Erythroblast (primary cell): ENCODE measurements at places on chromosomes 6 and 20.

DNA sequence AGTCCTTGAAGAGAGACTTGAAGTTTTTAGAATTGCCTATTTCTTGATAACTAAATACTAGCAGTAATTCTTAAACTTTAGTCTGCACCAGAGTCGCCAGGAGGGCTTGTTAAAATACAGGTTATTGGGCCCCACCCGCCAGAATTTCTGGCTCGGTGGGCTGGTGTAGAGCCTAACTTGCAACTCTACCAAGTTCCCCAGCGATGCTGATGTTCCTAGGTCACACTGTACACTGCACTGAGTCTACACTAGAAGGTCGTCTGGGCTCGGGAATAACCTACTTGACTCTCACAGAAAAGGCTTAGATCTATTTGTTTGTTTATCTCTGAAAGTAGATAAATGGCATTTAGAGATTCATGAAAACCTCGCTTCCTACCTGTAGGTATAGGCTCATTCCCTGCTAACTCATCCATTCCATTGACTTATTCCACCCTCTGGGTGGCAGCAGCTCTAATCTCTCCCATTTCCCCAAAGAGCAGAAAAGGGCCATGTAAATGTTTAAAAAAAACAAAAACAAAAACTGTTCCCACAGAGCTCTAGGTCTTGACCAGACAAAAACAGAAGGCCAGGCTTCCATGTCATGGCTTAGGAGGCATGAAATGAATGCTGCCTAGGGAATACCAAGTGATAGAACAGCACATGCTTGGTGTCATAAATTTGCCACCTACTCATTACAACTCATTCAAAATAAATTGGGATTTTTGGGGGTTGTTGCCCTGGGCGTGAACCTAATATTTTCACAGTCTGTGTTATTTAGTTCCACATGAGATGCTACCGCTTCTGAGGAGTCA lies 292.1 kb downstream of the ADGB start:
- DNase-seq: no peak

GRCh38 chr6:46347669-46348068 lies 143.6 kb downstream of the RCAN2 start:
- no peak for DNase-seq

DNA sequence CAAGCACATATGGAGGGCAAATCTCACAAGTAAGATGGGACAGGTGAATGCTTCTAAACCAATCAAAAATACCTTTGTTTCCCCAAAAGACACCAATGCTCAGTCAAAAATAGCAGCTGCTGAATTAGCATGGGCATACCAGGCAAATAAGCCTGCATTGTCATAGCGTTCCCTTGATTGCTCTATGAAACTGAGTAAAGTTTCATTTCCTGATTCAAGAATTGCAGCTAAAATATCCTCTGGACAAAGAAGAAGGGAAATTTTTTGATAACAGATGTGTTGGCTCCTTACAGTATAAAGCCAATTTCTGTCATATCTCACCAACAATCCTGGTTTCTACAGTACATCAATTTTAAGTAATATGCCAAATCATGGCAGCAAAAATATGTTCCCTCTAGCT lies 3.3 kb upstream of the TMEM14A start:
- DNase-seq: no peak

DNA sequence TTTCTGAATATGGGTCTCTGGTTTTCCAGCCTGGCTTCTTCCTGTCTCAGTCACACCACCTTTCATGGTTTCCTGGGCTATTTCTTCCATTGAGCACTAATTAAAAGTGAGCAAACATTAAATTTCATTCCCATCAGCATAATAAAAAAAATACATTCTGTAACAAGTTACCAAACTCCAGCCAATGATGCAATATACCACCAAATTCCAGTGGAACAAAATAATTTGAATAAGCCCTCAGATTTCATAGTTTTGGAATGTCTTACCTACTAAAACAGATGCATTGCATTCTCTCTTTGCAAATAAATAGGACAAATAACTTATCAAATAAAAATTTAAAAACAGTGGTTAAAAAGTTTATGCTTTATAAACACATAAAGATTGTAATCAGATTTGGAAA lies 97.8 kb upstream of the PRDM1 start:
- DNase-seq: no peak

DNA sequence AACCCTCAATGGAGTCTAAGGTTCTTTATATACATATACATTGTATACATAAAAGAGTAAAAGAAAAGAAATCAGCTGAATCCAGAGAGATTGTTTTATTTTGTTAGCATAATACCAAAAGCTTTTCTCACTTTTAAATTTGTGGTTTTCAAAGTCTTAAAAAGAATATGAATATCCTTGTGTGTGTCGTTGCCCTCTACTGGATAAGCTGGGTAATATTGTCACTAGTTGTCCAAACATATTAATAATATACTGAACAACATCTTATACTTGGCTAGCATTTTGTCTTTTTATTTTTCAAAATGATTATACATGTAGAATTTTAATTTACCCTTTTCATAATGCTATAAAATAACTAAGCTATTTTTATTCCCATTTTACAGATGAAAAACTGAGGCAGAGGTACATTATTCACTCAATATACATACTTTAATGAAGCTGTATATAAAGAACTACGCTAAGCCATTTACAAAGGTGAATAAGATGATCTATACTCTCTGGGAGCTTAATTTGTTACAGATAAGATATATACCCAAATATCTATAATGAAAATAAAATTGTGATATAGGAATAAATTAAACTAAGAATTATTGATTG lies 531.7 kb downstream of the TFAP2B start:
- DNase-seq: peak; percentile 24

- DNase-seq: no peak
Measured at GRCh38 chr6:47174502-47175023, 132.4 kb upstream of the ADGRF1 start.

DNA sequence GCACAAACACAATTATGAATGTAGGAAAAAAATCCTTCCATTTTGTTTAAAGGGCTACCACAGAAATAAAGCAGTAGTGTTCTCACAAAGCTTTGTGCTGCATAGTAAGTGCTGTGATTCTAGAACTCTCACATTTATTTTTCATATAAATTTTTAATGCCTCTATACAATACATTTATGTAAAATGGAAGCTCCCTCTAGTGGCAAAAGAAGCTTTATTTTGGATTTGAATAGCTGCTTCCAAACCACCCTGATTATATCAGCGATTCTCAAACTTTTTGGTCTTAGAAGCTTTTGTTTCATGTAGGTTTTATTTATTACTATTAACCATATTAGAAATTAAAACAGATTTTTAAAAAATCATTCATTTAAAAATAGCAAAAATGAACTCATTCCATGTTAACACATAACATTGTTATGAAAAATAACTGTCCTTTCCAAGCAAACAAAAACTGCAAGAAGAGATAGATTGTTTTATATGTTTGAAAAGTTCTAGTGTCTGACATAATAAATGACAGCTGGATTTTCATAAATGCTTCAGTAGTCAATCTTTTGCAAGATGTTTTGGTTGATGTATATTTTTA lies 38.4 kb downstream of the HS3ST5 start:
- DNase-seq: peak; percentile 44

GRCh38 chr6:142297996-142298753 lies 3.6 kb upstream of the ADGRG6 start:
- no peak for DNase-seq

DNA sequence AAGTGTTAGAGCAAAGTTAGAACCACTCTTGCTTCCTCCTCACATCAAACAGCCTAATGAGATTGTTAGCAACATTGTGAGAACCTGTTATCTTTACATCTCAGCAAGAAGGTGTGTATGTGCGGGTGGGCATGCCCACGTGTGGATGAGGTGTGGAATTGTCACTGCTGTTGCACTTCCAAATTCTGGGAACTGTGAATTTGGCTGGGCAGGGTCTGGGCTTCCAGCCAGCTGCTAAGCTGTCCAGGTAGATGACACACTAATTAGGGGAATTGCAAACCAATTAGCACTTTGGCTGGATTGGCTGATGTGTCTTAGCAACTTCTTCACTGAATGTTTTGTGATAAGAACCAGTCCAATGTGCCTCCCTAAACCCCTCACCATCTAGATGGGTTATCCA lies 848.2 kb downstream of the DHX35 start:
- no peak for DNase-seq

DNA sequence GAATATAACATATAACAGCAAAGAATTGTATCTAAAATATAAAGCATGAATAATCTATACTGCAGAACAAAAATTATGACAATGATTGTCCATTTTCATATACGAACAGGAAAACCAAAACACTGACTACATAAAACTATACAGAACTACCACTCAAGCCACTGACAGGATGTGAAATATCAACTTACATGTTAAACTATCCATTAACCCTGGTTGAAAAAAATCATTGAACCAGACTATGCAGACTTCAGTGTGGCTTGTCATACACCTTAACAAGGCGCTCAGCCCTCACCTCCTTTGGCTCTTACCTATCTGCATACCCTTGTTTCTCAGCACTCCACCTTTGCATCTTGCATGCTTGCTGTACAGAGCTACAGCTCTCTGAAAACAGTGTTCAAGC lies 34.9 kb downstream of the ASCC3 start:
- DNase-seq: no peak

DNA sequence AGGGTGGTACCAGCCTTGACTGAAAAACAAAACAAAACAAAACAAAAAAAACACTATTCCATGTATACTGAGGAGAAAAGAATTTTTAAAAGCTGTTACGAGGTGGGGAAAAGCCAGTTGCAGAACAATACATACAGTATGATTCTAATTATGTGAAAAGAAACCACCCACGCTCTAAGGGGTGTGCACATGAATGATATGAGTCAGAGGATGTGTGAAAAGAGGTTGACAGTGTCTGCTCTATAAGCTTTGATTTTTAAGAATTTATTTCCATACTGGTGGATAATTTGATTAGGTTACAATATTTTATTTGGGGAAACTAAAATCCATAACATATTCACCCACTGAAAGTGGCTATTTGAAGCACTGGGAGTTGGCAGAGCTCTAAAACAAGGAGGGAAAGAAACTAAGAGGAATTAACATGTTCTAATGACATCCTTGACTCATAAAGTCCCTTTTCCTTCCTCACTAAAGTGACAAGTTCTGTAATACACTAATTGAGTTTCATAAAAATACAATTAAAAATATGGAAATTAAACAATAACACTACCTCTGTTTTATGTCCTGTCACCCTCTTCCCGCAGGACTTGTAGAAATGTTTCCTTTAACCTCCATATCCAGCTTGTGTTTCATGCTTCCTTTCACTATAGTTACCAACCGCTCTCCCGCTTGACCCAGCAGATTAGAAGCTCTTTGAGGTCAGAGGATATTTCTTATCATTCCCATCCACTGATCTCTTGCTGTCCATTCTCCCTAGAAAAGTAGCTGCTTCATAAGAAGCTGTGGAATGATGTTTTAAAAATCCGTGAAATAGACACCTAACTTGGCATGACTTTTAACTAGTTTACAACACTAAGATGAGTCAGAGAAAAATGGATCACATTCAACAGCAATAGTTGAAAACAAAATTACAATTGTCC lies 118.6 kb upstream of the CCDC28A start:
- DNase-seq: no peak

DNA sequence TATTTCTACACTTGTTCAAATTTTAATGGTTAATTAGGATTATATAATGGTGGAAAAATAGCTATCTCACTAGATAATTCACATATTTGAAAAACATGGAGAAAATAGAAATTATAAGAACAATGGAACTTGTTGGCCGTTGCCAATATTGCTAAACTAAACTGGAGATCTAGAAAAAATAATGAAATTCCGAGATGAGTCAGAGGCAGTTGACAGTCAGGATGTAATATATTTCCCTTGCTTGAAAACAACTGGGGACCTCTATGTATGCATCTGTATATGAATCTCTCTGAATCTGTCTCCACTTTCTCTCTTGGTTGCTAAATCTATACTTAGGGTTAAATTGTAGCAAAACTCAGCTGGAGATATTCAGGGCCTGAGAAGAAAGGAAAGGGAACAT lies 1108.2 kb upstream of the GJE1 start:
- no peak for DNase-seq

DNA sequence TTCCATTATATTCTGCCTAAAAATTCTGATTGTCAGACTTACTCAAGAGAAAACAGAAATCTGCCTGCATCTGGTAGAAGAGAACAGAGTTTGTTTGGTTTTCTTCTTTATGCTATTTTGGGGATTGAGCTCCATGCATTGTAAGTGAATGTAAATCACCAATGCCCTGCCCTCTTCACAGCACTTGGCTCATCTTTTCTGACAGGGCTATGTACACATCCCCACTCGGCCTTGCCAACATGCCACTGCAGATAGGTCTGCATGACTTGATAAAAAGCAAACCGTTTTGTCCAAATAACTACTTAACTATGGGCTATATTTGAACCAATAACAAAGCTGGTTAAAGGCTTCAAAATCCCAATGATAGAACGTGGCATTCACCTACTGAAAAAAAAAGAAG lies 117.7 kb downstream of the IBTK start:
- DNase-seq: no peak

- no peak for DNase-seq
Measured at GRCh38 chr6:21955053-21955595, 341.7 kb downstream of the PRL start.

DNA sequence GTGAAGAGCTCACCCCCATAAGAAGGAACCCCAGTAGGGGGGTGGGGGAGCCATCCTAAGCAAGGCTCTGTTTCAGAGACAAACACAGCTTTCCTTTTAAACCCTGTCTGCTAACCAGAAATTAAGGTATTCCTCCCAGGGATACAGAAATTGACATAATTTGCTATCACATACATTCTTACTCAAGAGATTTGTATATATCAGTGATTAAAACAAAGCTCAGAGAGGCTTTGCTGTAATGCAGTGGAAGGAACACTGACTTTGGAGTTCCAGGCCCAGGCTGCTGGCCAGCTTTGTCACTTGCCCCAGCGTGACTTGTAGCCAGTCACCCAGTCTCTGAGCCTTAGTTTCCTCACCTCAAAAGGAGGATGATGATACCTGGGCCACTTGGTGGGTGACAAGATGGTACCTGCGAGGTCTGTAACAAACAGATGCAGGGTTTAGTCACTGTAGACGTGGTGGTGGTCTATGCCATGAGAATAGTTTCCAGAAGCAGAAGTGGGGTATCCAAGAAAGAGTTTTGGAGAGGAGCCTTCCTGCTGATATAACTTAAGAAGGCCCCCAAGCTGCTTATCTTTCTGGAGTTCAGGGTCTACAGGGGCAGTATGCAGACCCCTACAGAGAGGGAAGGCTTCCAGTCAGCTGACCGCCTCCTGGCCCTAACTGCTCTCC lies 3.2 kb upstream of the FOXF2 start:
- no peak for DNase-seq

DNA sequence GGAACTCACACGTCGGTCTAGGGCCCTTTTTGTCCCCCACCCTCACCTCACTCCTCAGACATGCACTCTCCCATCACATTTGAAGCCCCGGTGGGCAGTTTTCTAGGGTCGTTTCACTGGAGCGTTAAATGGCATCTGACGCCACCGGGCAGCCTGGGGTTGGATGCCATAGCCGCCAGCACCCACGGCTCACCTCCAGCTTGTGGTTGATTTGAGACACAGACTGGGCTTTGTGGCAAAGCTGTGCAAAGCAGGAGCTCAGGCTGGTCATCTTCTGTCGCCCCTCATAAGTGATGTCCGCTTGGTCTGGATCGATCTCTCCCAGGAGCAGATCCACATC lies 530 bp downstream of the GOPC start:
- no peak for DNase-seq
